ENCODE measurements at places on chromosomes 2 and 18. TPM values are rescaled to one million over a fixed set of nuclear protein-coding genes. Genes with fewer than 3 reads are reported as not detected.

The SLC40A1 gene
- 261 TPM for total RNA-seq

GRCh38 chr2:47172156-47172921 is 17.2 kb upstream of the STPG4 start:
- H3K27me3 ChIP-seq: no peaks in the 10 kb centered on the region
- H3K27ac ChIP-seq: peak overlapping the region; percentile 98
- H3K4me1 ChIP-seq: peaks cover 37% of the 10 kb centered on the region
- no peak overlapping the region for H3K4me3 ChIP-seq
- peak; percentile 46 for DNase-seq

DNA sequence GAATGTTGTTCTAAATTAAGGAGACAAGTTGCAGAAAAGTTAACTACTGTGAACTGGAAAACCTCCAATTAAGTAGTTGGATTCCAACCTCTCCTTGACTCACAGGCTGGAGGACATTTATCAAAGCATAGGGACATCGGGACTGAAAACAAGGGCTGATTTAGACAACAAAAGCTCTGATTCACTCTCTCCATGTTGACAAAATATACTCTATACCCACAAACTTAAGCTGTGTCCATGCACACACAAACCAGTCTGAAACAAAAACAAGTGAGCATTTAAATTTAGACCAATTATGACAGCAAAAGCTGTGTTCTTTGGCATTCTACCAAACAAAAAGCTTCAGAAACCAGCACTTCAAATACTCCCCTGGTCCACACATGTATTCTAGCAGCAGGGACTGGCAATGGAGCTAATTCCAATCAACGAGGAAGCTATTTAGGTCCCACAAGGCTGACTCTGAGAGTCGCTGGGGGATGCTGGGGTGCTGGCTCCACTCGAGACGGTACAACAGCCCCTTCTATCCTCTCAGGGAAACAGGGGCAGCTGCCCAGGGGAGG is 71.4 kb downstream of the NXPH2 start:
- H3K27ac ChIP-seq: no peak overlapping the region
- peaks cover 11% of the 10 kb centered on the region for H3K4me1 ChIP-seq
- no peak overlapping the region for H3K4me3 ChIP-seq
- no peaks in the 10 kb centered on the region for H3K36me3 ChIP-seq
- DNase-seq: no peak
- H3K27me3 ChIP-seq: no peaks in the 10 kb centered on the region

The GALNT14 gene
- 2.2 TPM for total RNA-seq

DNA sequence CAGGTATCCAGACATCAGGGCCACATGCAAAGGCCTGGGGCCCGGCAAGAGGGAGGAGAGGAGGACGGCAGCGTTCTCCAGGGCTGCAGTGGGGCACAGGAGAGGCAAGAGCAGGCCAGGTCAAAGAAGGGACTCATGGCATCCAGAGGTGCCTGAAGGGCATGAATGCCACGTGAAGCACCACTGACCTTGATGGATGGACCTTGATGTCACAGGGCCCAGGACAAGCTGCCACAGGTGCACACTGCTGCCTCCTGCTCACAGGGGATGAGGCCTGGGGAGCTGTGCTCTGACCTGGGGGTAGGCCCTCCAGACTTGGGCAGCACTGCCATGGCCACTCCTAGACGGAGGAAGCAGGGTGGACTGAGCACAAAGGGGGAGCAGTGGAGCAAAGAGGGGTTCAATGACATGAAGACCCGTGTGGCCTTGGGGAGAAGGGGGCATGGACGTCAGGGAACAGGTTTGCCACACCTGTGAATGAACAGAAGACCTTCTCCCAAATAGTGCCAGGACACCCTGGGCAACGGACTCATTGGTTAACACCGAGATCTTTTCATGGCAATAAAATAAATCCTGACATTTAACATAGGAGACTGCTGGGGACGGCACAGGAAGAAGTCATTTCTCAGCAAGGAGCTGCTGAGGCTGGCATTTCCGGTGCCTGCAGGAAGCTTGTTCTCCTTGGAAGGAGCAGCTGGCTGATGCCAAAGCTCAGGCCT is 65.6 kb downstream of the EMX1 start:
- H3K4me1 ChIP-seq: peaks cover 6% of the 10 kb centered on the region
- H3K27me3 ChIP-seq: no peaks in the 10 kb centered on the region
- H3K4me3 ChIP-seq: no peak overlapping the region
- no peak overlapping the region for H3K27ac ChIP-seq
- no peaks in the 10 kb centered on the region for H3K36me3 ChIP-seq
- DNase-seq: no peak

GRCh38 chr2:149129433-149129832 is 90.9 kb downstream of the LYPD6B start:
- H3K4me3 ChIP-seq: no peak overlapping the region
- H3K27me3 ChIP-seq: no peaks in the 10 kb centered on the region
- H3K27ac ChIP-seq: no peak overlapping the region

The COLEC12 gene
- 23.2 TPM for total RNA-seq

The TCF23 gene
- not detected for total RNA-seq

The ANKRD30B gene
- not detected for total RNA-seq

GRCh38 chr2:56502616-56503015 is 318.8 kb downstream of the CCDC85A start:
- H3K4me1 ChIP-seq: no peaks in the 10 kb centered on the region
- no peak overlapping the region for H3K27ac ChIP-seq
- no peak overlapping the region for H3K4me3 ChIP-seq
- DNase-seq: no peak

GRCh38 chr2:207337234-207338219 is 171.8 kb upstream of the KLF7 start:
- H3K27me3 ChIP-seq: no peaks in the 10 kb centered on the region
- H3K4me3 ChIP-seq: no peak overlapping the region
- H3K27ac ChIP-seq: peak overlapping the region; percentile 53
- no peaks in the 10 kb centered on the region for H3K36me3 ChIP-seq

- H3K27me3 ChIP-seq: no peaks in the 10 kb centered on the region
- DNase-seq: peak; percentile 10
- H3K36me3 ChIP-seq: no peaks in the 10 kb centered on the region
- H3K4me3 ChIP-seq: no peak overlapping the region
- H3K27ac ChIP-seq: no peak overlapping the region
These were observed 3.5 kb downstream of the AAMP start for GRCh38 chr2:218266316-218266979.

DNA sequence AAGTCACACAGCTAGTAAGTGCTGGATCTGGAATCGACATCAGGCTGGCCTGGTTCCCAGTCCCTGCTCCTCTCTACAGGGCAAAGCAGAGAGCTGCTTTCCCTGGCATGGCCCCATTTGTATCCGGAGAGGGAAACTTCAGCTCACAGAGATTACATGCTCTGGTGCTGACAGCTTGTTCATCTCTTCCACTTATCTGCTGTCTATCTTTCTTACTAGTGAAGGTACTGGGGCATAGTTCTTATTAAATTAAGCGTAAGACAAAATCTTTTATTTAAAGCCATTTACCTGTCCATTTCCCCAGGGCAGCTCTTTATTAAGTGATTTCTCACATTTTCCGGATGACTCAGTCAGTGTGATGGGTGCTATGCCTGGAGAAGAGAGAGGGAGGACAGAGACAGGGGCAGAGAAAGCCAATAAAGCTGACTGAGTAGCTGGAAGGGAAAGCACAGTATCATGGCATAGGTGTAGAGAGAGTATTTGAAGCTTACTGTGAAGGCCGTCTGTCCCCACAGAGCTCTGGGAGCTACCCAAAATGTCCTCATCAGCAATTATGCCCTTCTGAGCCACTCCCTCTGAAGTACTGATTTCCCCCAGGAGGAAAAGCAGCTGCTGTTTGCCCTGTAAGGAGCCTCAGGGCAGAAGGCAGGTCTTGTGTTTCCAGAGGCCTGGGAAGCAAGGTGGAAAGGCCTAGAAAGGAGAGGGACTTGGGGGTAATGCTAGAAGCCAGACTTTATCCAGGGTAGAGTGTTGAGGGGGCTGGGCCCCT is 44.1 kb upstream of the EPAS1 start:
- H3K36me3 ChIP-seq: no peaks in the 10 kb centered on the region
- H3K4me3 ChIP-seq: no peak overlapping the region
- H3K27me3 ChIP-seq: no peaks in the 10 kb centered on the region
- peak; percentile 43 for DNase-seq
- peak overlapping the region; percentile 39 for H3K27ac ChIP-seq
- peaks cover 15% of the 10 kb centered on the region for H3K4me1 ChIP-seq

GRCh38 chr2:133888621-133889219 is 320.5 kb upstream of the NCKAP5 start:
- no peak for DNase-seq
- no peak overlapping the region for H3K4me3 ChIP-seq
- H3K27ac ChIP-seq: no peak overlapping the region
- H3K4me1 ChIP-seq: peaks cover 11% of the 10 kb centered on the region
- H3K27me3 ChIP-seq: no peaks in the 10 kb centered on the region

DNA sequence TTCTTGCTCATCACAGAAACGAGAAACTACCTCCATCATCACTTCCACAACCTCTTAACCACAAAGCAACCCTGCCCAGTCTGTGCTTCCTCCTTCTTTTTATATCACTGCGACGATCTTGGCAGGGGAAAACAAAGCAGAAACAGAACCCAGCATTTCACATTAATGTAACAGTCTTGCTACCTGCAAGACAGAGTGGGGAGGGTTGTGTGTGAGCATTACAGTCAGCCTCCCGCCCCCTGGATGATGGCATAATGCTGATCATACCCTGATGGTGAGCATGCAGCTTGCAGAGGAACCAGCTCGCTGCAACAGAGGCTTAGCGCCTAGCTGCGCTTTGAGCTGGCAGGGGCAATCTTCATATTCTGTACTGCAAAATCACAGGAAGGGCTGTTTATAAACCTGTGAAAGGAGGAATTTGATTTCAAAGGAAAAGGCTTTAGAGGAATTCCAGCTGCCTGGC is 376.1 kb downstream of the IRS1 start:
- H3K27ac ChIP-seq: no peak overlapping the region
- no peaks in the 10 kb centered on the region for H3K27me3 ChIP-seq
- H3K36me3 ChIP-seq: no peaks in the 10 kb centered on the region
- no peak overlapping the region for H3K4me3 ChIP-seq
- no peak for DNase-seq
- peaks cover 24% of the 10 kb centered on the region for H3K4me1 ChIP-seq

The PDE1A gene
- 4.7 TPM for total RNA-seq

DNA sequence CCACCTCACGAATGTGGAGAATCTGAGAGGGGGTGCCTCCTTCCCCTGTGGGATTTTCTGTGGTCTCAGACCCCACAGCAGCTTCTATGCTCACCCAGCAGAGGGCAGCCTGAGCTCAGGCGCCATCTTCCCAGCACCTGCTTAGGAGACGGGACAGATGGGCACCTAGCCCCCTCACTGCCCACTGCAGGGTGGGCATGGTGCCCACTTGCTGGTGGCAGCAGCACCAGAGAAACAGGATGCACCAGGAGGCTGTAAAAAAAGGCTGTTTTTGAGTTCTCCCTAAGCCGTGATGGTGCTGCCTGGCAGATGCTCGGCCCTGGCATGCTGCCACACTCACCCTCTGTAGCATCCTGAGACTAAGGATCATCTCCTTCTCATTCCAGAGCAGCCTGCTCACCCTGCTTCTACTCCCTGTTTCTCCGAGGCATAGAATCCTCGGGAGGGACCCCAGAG is 19.1 kb upstream of the SLC20A1 start:
- H3K4me3 ChIP-seq: no peak overlapping the region
- peak overlapping the region; percentile 59 for H3K27ac ChIP-seq
- no peaks in the 10 kb centered on the region for H3K27me3 ChIP-seq
- H3K36me3 ChIP-seq: no peaks in the 10 kb centered on the region

GRCh38 chr2:100782380-100782878 is 37.5 kb upstream of the NPAS2 start:
- H3K27ac ChIP-seq: no peak overlapping the region
- H3K4me3 ChIP-seq: no peak overlapping the region
- H3K27me3 ChIP-seq: no peaks in the 10 kb centered on the region
- H3K36me3 ChIP-seq: no peaks in the 10 kb centered on the region
- no peak for DNase-seq

- H3K27ac ChIP-seq: no peak overlapping the region
- H3K4me3 ChIP-seq: no peak overlapping the region
These were observed 22.9 kb downstream of the CCBE1 start for GRCh38 chr18:59674186-59674902.

- no peak within 1 kb of the TSS for H3K27ac ChIP-seq
- no peaks in the 10 kb centered on the region for H3K36me3 ChIP-seq
- DNase-seq: no peak
- no peak within 1 kb of the TSS for H3K4me3 ChIP-seq
- H3K4me1 ChIP-seq: peaks cover 24% of the 10 kb centered on the region
- H3K27me3 ChIP-seq: no peaks in the 10 kb centered on the region
These were observed at the start of gene SIGLEC15 for GRCh38 chr18:45825258-45826044. Gene SIGLEC15, plus strand, starts transcription at chr18:45825675. Its CDS starts 54 bp downstream, at chr18:45825729.

GRCh38 chr2:232490221-232491138 is 2.8 kb upstream of the ECEL1 start:
- peaks cover 6% of the 10 kb centered on the region for H3K4me1 ChIP-seq
- no peak for DNase-seq
- peaks cover 44% of the 10 kb centered on the region for H3K27me3 ChIP-seq
- H3K27ac ChIP-seq: no peak overlapping the region
- no peak overlapping the region for H3K4me3 ChIP-seq
- no peaks in the 10 kb centered on the region for H3K36me3 ChIP-seq

The SP100 gene
- 42.2 TPM for total RNA-seq
